ENCODE measurements at places on chromosomes 2 and 18. TPM values are rescaled to one million over a fixed set of nuclear protein-coding genes. Genes with fewer than 3 reads are reported as not detected.
A peak's percentile ranks its signal among the peaks of the same experiment; 100 is the strongest.

- H3K4me1 ChIP-seq, result no peaks in the 10 kb centered on the region
- no peaks in the 10 kb centered on the region for H3K27me3 ChIP-seq
- H3K36me3 ChIP-seq, result no peaks in the 10 kb centered on the region
- peak overlapping the region; percentile 46 for H3K27ac ChIP-seq
These were observed 51.1 kb downstream of the COLEC12 start for GRCh38 chr18:449374-449773.

Gene NT5C1B
- total RNA-seq, result not detected

DNA sequence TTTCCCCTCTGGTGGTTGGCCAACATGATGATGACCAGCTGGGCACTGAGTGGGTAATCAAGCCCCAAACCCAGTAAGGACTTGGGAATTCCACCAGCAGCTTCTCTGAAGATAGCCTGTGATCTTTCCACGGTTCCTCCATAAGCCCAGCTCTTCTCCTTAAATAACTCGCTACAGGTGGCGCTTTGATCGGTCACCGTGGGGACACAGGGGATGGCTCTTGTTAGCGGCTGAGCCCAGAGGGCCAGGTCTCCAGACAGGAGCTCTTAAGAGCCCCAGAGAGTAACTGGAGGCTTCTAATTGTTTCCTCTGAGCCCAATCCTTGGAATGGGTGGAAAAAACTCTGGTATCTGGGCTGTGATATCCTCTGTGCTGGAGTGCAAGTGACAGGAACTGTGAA lies 13.6 kb upstream of the INHBB start:
- no peaks in the 10 kb centered on the region for H3K4me1 ChIP-seq
- H3K4me3 ChIP-seq, result no peak overlapping the region
- no peak overlapping the region for H3K27ac ChIP-seq
- H3K36me3 ChIP-seq, result no peaks in the 10 kb centered on the region

DNA sequence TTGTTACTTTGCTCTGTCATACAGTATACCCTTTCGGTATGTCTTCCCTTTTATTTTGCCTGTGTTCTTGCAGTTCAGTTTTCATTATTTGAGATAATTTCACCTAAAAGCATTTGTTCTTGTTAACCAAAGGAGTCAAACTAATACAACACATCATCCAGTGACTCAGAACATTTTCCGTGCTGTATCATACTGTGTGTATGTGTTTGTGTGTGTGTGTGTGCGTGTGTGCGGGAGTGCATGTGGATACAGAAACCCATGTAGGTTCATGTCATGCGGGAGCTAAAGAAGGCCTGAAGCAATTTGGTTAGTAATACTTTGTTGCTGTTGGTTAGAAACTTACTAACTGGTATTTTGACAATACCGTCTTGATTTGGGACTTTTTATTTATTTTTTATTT lies 60.0 kb downstream of the CEP192 start:
- H3K27ac ChIP-seq, result no peak overlapping the region
- H3K36me3 ChIP-seq, result no peaks in the 10 kb centered on the region
- no peak overlapping the region for H3K4me3 ChIP-seq
- no peak for DNase-seq

Gene FBXO11
- total RNA-seq, result 47.1 TPM

- H3K4me1 ChIP-seq, result no peaks in the 10 kb centered on the region
- H3K27me3 ChIP-seq, result no peaks in the 10 kb centered on the region
- no peak overlapping the region for H3K4me3 ChIP-seq
- no peaks in the 10 kb centered on the region for H3K36me3 ChIP-seq
These were observed 763.0 kb upstream of the ACVR2A start for GRCh38 chr2:147081831-147082230.

GRCh38 chr2:80530442-80531064 lies 226.0 kb upstream of the LRRTM1 start:
- H3K36me3 ChIP-seq, result no peaks in the 10 kb centered on the region
- no peak overlapping the region for H3K4me3 ChIP-seq
- H3K27me3 ChIP-seq, result no peaks in the 10 kb centered on the region
- H3K27ac ChIP-seq, result no peak overlapping the region
- no peak for DNase-seq
- H3K4me1 ChIP-seq, result no peaks in the 10 kb centered on the region

GRCh38 chr2:209976698-209977385 lies 25.6 kb upstream of the RPE start:
- no peaks in the 10 kb centered on the region for H3K36me3 ChIP-seq
- H3K27me3 ChIP-seq, result no peaks in the 10 kb centered on the region
- H3K4me3 ChIP-seq, result no peak overlapping the region
- peaks cover 16% of the 10 kb centered on the region for H3K4me1 ChIP-seq
- H3K27ac ChIP-seq, result no peak overlapping the region
- no peak for DNase-seq

Gene CYP26B1
- total RNA-seq, result 2.5 TPM

Gene GPR75
- total RNA-seq, result 6.4 TPM

Gene BMP10
- total RNA-seq, result not detected

Gene WDFY1
- 22.8 TPM for total RNA-seq

DNA sequence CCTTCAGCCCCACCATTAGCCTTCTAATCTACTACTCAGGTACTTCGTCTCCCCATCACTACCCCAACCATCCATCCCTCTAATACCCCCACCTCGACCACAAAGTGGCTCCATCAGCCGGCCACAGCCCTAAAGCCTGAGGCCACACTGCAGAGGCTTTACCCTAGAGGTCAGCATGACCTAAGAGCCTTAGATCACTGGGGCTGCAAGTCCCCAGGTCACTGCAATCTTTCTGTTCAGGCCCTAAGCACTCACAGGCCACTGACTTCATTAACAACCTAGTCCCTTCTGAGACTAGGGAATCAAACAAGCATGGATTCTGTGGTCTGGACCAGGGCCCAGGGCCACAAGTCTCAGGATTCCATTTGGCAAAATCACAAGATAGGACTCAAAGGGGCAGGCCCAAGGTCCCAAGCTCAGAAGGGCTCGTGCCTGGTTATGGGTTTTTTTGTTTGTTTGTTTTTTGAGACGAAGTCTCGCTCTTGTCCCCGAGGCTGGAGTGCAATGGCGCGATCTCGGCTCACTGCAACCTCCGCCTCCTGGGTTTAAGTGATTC lies 37.0 kb upstream of the PKDCC start:
- H3K4me1 ChIP-seq, result no peaks in the 10 kb centered on the region
- H3K4me3 ChIP-seq, result no peak overlapping the region
- no peaks in the 10 kb centered on the region for H3K27me3 ChIP-seq
- no peak for DNase-seq
- no peaks in the 10 kb centered on the region for H3K36me3 ChIP-seq
- no peak overlapping the region for H3K27ac ChIP-seq

DNA sequence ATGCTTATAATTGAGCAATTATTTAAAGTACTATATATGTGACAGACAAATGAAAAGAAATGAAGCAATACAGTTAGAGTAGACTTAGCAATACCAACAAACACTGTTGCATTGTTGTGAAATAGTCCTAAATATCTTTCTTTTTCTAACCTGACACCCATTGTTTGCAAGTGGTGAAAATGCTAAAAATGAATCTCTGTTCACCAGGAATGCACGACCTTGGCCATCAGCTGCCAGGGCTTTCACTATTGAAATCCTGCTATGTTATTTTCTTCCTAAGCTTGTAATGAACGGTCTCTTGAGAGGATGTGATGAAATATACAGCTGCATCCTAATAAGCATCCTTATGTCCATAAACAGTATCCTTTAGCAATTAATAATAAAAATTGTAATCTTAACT lies 136.2 kb upstream of the MGAT5 start:
- H3K4me3 ChIP-seq, result no peak overlapping the region
- no peaks in the 10 kb centered on the region for H3K27me3 ChIP-seq
- no peak overlapping the region for H3K27ac ChIP-seq
- peaks cover 13% of the 10 kb centered on the region for H3K4me1 ChIP-seq
- H3K36me3 ChIP-seq, result no peaks in the 10 kb centered on the region
- no peak for DNase-seq

GRCh38 chr2:216857131-216857550 lies 2.7 kb downstream of the TNP1 start:
- no peak overlapping the region for H3K4me3 ChIP-seq
- H3K27me3 ChIP-seq, result no peaks in the 10 kb centered on the region
- no peaks in the 10 kb centered on the region for H3K36me3 ChIP-seq

Gene PDE1A
- 35.3 TPM for total RNA-seq

DNA sequence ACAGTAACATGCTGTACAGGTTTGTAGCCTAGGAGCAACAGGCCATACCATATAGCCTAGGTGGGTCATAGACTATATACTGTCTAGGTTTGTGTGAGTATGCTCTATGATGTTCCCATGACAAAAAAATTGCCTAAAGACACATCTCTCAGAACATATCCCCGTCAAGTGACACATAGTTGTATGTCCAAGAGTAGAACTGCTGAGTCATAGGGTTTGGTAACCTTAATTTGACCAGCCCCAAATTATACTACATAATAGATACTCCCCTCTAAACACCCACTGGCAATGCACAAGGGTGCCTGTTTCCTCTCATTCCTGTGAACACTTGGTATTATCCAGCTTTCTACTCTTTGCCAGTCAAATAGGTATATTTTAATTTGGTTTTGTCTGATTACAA lies 161.6 kb downstream of the LCLAT1 start:
- no peak overlapping the region for H3K27ac ChIP-seq
- H3K4me1 ChIP-seq, result no peaks in the 10 kb centered on the region
- no peak for DNase-seq
- H3K27me3 ChIP-seq, result no peaks in the 10 kb centered on the region
- H3K4me3 ChIP-seq, result no peak overlapping the region
- H3K36me3 ChIP-seq, result no peaks in the 10 kb centered on the region

DNA sequence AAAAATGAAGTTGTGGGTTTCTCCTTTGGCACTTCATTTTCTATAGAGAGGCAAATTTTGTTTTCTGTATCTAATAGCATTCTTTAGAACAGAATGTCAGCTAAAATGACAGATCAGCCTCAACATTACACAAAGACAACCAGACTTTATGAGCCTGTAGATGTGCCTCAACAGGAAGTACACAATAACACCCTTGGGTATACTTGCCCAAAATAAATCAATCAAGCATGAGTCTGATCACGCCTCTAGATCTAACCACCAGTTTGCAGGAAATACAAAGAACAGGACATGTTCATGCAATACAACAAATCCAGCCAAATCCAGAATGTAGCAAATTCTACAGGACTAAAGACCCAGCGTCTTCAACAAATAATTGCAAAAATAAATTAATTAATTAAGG lies 11.2 kb upstream of the DAPL1 start:
- H3K4me3 ChIP-seq, result no peak overlapping the region
- DNase-seq, result no peak

Gene CEP192
- 30.4 TPM for total RNA-seq

- H3K4me1 ChIP-seq, result no peaks in the 10 kb centered on the region
- H3K27ac ChIP-seq, result no peak overlapping the region
- no peak for DNase-seq
- H3K27me3 ChIP-seq, result no peaks in the 10 kb centered on the region
- H3K36me3 ChIP-seq, result no peaks in the 10 kb centered on the region
These were observed 12.0 kb upstream of the CASP8 start for GRCh38 chr2:201248288-201248844.

DNA sequence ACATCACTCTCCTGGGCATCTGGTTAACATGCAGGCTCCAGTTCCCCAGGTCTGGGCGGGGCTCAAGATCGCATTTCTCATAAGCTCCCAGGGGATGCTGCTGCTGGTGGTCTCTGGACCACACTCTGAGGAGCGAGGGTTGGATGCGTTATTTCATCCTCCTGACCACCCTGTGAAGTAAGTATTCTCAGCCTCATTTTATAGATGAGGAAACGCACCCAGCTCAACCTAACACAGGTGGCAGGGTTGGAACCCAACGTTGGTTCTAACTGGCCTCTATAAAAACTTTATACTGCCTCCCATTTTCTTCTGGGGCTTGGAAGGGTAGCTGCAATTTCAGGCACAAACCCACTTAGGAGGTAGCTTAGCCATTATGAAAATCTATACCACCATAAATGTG lies 120.5 kb downstream of the FAM210A start:
- H3K36me3 ChIP-seq, result no peaks in the 10 kb centered on the region
- DNase-seq, result no peak
- no peak overlapping the region for H3K27ac ChIP-seq
- no peaks in the 10 kb centered on the region for H3K27me3 ChIP-seq
- H3K4me1 ChIP-seq, result peaks cover 9% of the 10 kb centered on the region

GRCh38 chr2:18346344-18346743 lies 214.1 kb downstream of the RDH14 start:
- H3K27ac ChIP-seq, result no peak overlapping the region
- no peak overlapping the region for H3K4me3 ChIP-seq
- DNase-seq, result no peak

DNA sequence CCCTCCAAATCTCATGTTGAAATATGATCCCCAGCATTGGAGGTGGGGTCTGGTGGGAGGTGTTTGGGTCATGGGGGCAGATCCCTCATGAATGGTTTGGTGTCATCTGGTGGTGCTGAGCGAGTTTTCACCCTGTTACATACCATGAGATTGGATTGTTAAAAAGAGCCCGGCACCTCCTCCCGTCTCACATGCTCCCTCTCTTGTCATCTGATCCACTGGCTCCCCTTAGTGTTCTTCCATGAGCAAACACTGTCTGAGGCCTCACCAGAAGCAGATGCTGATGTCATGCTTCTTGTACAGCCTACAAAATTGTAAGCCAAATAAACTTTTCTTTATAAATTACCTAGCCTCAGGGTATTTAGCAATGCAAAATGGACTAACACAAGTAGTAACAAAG lies 405.0 kb upstream of the SLC39A10 start:
- no peak overlapping the region for H3K27ac ChIP-seq
- no peaks in the 10 kb centered on the region for H3K4me1 ChIP-seq
- no peak overlapping the region for H3K4me3 ChIP-seq

DNA sequence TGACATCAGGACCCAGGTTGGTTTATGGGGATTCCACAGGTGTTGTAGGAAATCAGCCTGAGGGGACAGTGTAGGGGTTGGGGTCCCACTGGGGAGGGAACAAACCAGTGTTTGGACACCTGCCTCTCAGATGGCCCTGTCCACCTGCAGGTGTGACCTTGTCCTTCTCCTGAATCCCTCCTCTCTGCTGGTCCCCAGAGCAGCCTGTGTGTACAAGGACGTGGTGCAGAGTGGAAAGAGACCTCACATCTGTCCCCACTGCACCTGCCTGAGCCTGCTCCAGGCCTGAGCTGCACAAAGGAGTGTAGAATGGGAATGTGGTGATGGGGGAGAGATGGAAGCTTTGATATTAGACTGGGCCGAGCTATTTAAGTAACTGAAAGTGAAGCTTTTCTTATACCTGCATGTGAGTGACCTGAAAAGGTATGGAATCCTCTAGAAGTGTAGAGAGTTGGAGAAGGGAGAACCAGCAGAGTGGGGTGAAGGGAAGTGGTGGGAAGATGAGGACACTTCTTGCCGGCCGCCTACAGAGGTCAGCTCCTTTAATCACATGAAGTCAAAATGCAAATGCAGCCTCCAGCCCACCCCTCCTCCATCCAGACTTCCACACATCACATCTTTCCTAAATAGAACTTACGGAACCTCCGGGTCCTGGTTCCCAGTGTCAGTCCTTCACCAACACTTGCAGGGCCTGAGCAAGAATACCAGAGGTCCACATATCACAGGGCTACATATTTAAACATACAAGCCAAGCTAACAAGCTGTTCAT lies 89.3 kb upstream of the SMAD2 start:
- DNase-seq, result peak; percentile 28
- no peaks in the 10 kb centered on the region for H3K4me1 ChIP-seq
- H3K27ac ChIP-seq, result no peak overlapping the region
- peaks cover 20% of the 10 kb centered on the region for H3K27me3 ChIP-seq

GRCh38 chr2:42086500-42086953 lies 38.7 kb downstream of the PKDCC start:
- H3K27ac ChIP-seq, result no peak overlapping the region
- H3K27me3 ChIP-seq, result no peaks in the 10 kb centered on the region
- H3K4me3 ChIP-seq, result no peak overlapping the region
- DNase-seq, result no peak
- H3K36me3 ChIP-seq, result no peaks in the 10 kb centered on the region

GRCh38 chr2:232485348-232485756 lies 2.3 kb downstream of the ECEL1 start:
- H3K27ac ChIP-seq, result no peak overlapping the region
- DNase-seq, result peak; percentile 40
- no peaks in the 10 kb centered on the region for H3K36me3 ChIP-seq
- no peaks in the 10 kb centered on the region for H3K4me1 ChIP-seq
